ENCODE measurements at places on chromosomes 5 and 9.

DNA sequence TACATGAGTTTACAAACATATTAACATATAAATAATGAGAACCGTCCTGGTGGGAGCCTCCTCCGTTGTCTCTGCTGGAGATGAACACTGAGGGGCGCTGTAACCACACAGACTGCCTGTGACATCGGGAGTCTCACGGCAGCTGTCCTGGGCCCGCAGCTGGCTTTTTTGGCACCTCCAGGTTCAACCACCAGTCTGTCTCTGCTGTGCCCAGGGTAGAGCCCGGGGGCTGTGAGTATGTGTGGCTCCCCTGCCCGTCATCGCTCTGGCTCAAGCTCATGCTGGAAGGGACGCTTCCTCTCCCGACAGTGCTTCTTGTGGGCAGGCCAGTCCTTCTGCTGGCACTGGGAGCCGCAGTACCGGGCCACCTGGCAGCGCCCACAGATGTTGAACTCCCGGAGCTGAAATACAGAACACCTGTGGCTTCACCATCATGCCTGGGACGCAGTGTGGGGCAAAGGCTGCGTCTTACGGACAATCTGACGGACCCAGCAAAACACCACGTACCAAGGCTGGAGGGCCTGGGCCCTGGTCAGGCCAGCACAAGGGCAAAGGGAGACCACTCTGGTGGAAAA, 3.6 kb upstream of the DPH7 start:
- DNase-seq: no peak

- no peak for DNase-seq
Observed at GRCh38 chr5:131525805-131526204, 109.2 kb downstream of the RAPGEF6 start.

DNA sequence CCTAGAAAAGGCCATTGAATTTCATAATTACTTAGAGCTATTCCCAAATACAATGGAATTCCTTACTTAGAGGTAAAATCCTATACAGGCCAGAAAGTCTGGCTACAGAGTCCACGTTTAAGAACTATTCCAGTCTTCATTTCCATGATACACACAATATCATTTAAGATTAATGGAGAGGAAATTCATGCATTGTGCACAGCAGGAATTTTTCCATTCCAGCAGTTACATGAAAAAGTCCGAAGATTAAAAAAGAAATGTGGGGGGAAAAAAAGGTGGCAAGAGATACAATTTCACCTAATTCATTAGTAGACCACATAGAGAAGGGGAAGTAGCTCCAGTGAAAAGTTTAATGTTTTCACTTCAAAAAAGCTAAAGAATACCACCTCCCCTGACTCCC, 63.1 kb downstream of the CHD1 start:
- no peak for DNase-seq

GRCh38 chr9:86119457-86119856, 20.1 kb upstream of the GOLM1 start:
- DNase-seq: no peak

DNA sequence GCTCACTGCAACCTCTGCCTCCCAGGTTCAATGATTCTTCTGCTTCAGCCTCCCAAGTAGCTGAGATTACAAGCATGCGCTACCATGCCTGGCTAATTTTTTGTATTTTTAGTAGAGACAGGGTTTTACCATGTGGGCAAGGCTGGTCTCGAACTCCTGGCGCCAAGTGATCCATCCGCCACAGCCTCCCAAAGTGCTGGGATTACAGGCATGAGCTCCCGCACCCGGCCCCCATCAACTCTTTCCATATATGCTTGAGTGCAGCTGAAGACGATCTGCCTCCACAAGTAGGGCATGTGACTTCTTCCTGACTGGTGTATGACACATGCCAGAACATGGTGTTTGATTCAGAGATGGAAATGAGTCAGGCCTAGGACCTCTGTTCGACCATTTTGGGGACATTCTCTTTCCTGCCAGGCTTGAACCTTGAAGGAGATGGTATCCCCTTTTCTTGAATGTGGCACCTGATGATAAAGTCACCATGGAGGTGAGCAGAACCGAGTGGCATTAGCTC, 7.5 kb upstream of the CNOT6 start:
- DNase-seq: no peak

DNA sequence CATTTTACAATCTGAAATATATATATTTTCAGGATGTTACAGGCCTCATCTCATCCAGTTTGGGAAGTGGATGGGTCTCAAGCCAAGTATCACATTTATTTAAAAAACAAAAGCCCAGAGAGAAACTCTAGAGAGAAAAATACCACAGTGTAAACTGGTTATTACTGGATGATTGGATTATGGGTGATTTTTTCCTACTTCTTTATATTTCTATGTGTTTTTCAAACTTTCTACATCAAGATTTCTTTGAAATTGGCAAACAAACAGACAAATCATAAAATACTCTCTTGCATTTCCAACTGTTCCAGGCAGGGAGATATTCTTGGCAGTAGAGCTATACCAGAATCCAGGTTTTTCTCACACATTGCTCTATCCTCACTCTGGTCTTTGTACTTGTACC, 116.0 kb upstream of the SMIM23 start:
- DNase-seq: no peak

DNA sequence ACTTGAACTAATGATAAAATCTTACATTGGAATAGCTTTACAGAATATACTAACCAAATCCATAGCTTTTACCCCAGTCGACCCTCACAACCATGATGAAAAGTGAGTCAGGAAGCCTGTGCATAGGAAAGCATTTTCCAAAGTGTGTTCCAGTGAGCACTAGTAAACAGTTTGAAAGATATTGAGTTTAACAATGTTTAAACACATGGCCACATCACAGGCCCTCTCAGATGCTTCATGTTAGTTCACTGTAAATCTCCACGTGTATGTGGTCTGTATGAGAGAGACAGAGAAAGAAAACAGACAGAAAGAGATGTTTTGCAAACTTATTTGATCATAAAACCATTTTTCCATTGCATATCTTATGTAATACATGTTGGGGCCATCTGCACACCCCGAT, 27.0 kb downstream of the PRUNE2 start:
- no peak for DNase-seq

GRCh38 chr5:72013766-72014624, 93.3 kb upstream of the MAP1B start:
- DNase-seq: no peak

GRCh38 chr9:257957-258356, 43.3 kb downstream of the DOCK8 start:
- no peak for DNase-seq

- no peak for DNase-seq
Observed at GRCh38 chr5:25415970-25416369, 771.2 kb upstream of the CDH10 start.

DNA sequence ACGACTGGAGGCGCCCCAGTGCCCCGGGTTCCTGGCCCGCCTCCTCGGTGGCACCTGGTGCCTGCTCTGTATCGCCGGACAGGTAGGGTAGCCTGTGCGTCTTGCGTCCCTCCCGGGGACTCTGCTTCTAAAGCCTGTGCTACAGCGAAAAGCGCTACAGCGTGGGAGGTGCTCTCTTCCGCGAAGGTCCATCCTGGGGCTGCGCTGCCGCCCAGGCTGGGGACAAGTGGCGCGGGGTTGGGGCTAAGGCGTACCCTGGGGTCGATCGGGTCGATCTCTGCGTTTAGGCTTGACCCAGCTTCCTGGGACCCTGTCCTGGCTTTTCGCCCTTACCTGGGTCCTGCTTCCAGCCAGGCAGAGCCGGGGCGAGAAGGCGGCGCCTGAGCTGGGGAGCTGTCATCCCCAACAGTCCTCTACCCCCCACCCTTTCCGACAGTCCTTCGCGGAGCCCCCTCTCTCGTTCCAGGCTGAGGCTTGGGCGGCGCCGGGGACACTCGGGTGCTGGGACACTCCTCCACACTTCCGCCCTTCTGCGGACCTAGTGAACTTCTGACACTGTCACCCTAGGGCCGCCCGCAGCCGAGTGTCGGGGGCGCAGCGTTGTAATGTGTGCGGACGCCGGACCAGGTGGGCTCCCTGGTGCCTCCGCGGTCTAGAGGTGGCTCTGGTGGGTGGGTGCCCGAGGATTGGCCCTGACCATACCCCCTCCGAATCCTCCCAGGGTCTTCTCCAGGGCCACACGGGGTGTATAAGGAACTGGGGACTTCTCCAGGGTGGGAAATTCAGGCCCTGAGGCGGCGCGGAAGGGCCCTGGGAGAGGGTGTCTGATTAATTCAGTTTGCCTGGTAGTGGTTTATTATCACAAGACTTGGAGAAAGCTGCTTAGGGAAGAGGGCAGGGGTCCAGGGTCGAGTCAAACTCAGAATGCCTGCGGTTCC, 328.2 kb downstream of the SH3GL2 start:
- no peak for DNase-seq

DNA sequence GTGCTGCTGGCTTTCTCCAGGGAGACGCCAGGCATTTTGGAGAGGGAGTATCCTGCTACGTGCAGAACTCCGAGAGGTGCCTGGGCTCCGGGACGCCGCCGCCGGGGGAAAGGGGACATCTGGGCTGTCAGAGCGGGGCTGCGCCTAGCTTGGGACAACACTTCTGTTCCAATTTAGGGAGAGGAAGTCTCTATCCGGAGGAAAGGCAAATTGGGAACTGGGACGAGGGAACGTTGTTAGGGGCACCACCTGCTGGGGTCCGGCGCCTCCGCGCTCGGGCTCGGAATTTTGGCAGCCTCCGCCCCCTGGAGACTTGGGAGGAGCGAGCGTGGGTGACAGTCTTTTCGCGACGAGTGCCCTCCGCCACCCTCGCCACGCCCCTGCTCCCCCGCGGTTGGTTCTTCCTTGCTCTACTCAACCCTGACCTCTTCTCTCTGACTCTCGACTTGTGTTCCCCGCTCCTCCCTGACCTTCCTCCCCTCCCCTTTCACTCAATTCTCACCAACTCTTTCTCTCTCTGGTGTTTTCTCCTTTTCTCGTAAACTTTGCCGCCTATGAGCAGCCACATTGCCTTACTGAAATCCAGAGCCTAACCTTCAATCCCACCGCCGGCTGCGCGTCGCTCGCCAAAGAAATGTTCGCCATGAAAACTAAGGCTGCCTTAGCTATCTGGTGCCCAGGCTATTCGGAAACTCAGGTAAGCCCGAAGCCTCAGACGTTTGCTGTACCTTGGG, 1.6 kb downstream of the TSLP start:
- DNase-seq: peak; percentile 40

DNA sequence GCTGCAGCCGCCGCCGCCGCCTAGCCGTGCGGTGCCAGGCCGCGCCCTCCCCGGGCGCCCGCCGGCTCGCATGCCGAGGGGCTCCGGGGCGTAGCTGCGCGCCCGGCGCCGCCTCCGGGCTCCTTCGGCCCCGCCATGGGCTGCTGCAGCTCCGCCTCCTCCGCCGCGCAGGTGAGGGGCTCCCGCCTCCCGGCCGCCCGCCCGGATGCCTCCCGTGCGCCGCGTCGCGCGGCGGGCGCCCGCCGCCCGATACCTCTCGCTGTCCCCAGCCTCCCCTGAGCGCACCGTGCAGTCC, 230 bp downstream of the SLC44A1 start:
- no peak for DNase-seq

- DNase-seq: peak; percentile 30
Observed at GRCh38 chr5:42993516-42994245, 46.4 kb downstream of the ANXA2R start.

GRCh38 chr5:10262121-10262774, 12.2 kb downstream of the CCT5 start:
- DNase-seq: no peak

DNA sequence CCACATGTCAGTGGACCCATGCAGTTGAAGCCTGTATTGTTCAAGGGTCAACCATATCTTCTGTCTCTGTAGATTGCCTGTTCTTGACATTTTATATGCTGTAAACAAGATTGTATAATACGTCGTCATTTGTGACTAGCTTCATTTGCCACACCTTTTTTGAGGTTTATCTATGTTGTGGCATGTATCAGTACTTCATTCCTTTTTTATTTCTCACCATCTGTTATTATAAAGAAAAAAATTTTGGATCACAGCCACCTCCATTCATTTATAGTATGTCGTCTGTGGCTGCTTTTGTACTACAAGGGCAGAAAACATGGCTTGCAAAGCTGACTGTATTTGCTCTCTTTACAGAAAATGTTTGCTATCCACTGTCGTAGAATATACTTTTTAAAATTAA, 72.4 kb downstream of the TEK start:
- no peak for DNase-seq

DNA sequence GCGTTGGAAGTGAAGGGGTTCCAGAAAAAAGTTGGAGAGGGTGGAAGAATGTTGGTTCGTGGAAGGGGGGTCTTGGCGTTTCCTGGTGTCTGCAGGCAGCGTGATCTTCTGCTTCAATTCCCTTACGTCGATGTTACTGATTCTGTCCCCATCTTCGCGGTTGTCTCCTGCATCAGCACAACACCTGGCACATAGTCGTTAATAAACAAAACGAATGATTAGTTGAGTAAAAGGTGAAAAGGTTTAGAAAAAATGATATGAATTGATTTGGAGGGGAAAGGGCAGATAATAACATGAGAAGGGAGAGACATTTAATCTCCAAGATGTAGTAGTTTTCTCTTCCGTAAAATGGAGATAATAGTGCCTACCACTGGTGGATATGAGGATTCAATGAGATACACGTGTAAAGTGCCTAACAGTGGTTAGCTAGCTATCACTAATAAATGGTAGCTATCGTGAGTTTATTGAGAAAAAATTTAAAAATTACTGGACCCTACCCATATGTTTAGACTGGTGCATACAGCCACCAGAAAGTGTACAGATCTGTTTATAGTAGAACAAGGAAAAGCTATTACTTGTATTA, 556 bp downstream of the MTREX start:
- DNase-seq: no peak

GRCh38 chr5:158013939-158014338, 155.0 kb upstream of the CLINT1 start:
- DNase-seq: no peak

GRCh38 chr5:24855485-24855884, 210.7 kb upstream of the CDH10 start:
- DNase-seq: no peak

GRCh38 chr9:83013867-83014605, 48.9 kb downstream of the RASEF start:
- DNase-seq: no peak

DNA sequence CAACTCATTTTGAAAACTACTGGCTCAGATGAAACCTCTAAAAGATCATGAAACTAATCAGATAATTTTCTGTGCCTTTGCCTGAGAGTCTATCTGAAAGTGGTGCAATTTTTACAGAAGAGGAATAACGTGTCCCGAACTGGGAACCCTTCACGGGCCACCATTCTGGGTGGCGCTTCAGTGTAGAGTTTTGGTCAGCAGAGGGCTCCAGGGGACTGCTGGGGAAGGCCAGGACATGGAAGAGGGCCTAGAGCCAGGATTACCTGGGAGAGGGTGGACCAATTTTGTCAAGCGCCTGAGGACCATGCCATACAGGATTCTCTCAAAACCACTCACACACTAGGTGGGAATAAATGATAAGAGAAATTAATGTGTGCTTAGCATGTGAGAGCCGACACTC, 49.7 kb upstream of the PLEKHG4B start:
- no peak for DNase-seq

DNA sequence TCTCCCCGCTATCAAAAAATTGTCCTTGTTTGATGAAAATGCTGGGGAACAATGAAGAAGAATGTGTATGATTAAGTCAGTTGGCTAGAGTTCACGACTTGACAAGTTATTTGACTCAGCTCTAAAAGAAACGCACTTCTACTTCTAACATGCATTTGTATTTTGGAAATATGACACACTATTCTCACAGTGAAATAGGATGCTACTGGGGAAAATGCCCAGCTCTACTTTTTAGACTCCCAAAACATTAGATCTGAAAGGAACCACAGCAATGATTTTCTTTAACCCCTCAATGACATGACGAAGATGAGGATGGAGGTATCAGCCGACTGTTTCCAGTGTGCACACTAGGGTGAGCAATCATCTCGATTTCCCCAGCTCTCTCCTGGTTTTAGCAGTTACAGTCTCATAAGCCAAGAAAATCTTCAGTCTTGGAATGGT, 83.6 kb upstream of the PCSK1 start:
- DNase-seq: no peak
